Spinal cord (tissue), 10 donors: ENCODE measurements at places on chromosomes 7 and 10. TPM values are rescaled to one million over a fixed set of nuclear protein-coding genes. Genes with fewer than 3 reads are reported as not detected.

GRCh38 chr10:5666008-5666840 lies at the start of gene ASB13:
TSS of gene ASB13 (minus strand) at chr10:5666595. CDS start at chr10:5666551, 44 bp downstream.
- no peak for DNase-seq

- no peak for DNase-seq
These were observed 3.4 kb downstream of the SNX10 start for GRCh38 chr7:26295015-26295414.

Gene H2BK1
- not detected for total RNA-seq

Gene PPP1R17
- 1.2 TPM for total RNA-seq

Gene GNAT3
- total RNA-seq, result not detected

DNA sequence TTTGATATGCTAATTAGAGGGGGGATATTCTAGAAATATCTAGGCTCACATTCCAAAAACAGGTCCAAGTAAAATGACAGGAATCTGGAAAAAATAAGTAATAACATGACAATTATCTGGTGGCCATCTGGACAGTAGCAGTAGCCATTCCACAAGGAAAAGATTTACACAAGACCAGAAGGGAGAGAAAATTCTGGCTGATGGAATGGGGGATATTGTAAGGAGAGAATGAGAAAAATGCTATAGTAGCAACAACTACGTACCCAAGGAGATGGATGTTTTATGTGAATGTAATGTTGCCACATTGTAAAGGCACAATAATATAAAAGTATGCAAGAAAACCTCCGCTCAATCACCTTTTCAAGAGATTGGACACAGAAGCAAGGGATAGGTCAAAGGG lies 5.4 kb downstream of the MYOF start:
- DNase-seq, result no peak

Gene ITIH2
- total RNA-seq, result 128 TPM

Gene GNAI1
- 113 TPM for total RNA-seq

DNA sequence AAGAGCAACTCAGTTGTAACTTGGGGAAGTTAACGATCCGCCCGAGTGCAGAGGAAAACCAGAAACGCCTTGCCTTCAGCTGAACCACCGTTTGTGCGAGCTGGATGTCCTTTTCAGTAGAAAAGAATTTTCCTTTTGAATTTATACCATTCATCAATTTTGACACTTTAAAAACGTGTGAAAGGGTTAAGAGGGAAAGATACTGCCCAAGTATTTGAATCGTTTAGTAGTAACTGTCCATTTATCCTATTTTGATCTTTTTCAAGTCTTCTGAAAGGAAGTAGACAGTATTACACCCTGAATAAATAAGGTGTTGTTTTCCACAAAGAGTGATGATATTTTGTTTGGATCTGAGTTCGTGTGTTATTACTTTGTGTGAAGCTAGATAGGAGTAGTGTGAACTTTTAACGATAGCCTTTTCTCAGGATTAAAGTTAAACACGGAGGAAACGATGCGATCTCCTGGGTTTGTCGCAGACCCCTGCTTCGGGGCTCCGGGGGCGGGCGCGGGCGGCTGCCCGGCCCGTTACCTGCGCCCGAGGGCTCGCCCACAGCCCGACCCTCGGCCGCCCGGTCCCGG lies 830 bp upstream of the BMI1 start:
- no peak for DNase-seq

GRCh38 chr10:68434657-68435056 lies 27.6 kb upstream of the RUFY2 start:
- DNase-seq, result no peak

GRCh38 chr7:143176128-143176527 lies 7.1 kb upstream of the TAS2R39 start:
- no peak for DNase-seq

DNA sequence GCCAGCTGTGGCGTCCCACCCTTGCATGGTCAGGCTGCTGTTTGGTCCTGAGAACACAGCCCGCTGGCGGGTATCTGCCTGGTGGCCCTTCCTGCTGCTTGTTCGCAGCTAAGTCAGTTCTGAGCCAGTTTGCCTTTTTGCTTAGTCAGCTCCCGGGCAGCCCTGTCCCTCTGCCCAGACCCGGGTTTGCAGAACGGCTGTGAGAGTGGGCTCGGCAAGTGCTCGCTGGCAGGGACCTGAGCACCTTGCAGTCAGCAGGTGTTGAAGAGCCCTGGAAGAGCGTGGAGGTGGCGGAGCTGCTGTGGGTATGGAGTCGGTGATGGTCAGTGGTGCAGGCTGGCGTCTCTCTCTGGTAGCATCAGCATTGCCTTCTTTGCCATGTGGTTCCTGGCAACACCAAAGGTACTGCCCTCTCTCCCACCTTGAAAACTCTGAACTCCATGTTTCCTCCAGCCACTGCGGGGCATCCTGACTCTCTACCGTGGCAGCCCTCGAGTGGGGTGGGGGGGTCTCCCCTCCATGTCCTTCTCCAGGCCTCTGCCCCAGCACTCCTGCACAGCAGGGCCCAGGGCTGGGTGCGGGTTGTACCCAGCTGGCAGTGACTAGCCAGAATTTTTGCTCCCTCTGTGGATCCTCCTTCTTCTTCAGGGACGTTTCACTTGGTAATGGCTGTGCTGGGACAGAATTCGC lies 4.6 kb downstream of the INPP5A start:
- DNase-seq, result no peak

Gene SLC39A12
- 46.9 TPM for total RNA-seq

Gene VAX1
- total RNA-seq, result not detected
